ENCODE measurements at places on chromosomes 5 and 9.

GRCh38 chr5:96896276-96896675 lies 20.0 kb downstream of the ERAP2 start:
- DNase-seq, result no peak

- no peak for DNase-seq
These were observed 6.1 kb downstream of the SETX start for GRCh38 chr9:132348676-132349075.

DNA sequence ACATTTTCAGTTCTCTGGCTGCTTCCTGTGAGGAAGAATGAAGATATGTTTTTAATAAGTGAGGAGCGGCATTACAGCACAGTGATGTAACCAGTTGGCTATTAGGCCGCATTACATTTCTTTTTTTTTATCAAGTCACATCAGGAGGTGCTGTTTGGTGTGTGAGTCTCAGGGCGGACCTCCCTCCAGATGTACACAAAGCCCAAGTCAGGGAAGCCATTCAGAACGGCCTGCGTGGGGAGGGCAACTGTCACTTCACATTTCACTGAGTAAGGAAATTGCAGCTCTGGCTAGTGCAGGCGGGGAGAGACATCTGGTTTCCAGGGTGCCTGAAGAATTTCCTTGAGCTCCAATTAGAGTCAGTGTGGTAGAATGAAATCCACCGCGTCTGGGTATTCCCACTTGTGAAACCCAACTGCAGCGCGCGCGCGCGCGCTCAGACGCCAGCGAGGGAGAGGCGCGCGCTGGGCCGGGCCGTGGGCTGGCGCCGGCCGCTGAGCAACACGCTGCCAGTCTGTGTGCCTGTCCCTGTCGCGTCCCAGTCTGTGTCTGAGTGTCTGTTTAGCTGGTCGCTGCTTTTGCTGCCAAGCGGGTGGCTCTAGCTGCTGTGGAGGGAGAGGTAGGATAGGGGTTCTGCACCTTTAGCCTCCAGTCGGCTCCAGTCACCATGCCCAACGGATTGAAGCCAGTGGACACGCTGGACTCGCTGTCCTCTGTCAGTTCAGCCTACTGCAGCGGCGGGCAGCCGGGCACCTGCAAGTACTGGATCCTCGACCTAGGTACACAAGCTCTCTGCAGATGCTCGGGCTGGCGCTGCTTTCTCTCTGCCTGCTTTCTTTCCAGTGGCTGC lies 140.8 kb upstream of the OTULINL start:
- peak; percentile 91 for DNase-seq

- DNase-seq, result peak; percentile 71
These were observed 47.5 kb downstream of the VPS13A start for GRCh38 chr9:77224746-77225312.

Measured in HCEC 1CT (cell line).